ENCODE measurements at places on chromosomes 11 and 22.

GRCh38 chr11:121414141-121414913 is 37.8 kb upstream of the SORL1 start:
- H3K4me3 ChIP-seq: no peak overlapping the region
- no peak for DNase-seq
- no peak overlapping the region for H3K27ac ChIP-seq
- no peaks in the 10 kb centered on the region for H3K4me1 ChIP-seq

DNA sequence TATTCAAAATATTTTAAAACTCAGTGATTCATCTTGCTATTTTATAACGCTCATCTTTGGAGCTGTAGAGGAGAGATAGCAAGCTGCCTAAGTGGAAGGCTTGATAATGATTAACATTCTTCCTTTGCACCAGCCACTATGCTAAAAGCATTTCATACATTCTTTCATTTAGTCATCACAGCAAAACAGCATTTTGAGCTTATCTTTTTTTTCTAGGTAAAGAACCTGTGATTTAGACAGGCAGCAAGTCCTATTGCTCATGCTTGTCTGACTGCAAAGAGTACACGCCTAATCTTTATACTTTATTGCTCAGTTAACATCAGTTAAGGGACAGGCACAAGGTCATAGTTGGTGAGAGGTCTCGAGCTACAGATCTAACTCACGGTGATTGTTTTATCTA is 713.1 kb upstream of the ARHGAP42 start:
- no peak overlapping the region for H3K27ac ChIP-seq
- no peak for DNase-seq
- no peaks in the 10 kb centered on the region for H3K27me3 ChIP-seq
- no peaks in the 10 kb centered on the region for H3K36me3 ChIP-seq
- no peak overlapping the region for H3K4me3 ChIP-seq

DNA sequence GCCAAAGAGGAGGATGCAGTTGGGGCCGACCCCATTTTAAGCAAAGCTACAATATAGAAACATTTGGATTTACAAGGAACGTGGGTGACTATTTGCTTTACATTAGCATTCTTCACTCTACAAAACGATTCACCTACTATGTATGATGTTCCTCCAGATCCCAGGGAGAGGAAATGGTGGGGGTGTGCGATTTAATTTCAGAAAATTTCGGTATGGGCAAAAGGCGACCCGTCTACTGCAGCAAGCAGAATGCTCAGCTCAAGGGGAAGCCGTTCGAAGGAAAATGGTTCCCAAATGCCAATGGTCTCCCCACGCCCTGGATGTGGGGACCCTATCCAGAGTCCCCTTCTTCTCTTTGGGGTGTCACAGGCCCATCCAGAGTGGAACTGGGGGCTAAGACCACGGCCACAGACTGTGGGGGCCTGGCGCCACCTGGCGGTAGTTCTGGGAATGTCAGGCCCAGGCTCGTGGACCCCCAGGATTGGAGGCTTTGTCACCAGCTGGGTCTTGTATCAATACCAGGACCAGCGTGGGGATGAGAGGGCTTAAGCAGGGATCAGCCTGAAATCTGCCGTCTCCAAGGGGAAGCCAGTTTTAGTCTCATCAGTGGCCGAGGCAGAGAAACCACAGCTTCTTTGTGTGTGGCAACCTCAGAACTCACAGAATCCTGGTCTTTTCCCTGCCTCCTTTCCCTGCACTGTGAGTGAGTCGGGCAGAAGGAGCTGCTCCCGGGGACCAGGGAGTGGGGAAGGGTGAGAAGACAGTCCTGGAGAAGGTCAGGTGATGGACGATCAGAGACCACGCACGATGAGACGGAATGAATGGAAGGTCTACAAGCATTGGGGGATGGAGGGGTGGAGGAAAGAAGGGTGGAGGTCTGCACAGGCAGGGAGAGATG is 8.4 kb downstream of the LRRC10B start:
- no peak overlapping the region for H3K27ac ChIP-seq
- DNase-seq: peak; percentile 40
- no peak overlapping the region for H3K4me3 ChIP-seq
- no peaks in the 10 kb centered on the region for H3K36me3 ChIP-seq
- no peaks in the 10 kb centered on the region for H3K4me1 ChIP-seq

DNA sequence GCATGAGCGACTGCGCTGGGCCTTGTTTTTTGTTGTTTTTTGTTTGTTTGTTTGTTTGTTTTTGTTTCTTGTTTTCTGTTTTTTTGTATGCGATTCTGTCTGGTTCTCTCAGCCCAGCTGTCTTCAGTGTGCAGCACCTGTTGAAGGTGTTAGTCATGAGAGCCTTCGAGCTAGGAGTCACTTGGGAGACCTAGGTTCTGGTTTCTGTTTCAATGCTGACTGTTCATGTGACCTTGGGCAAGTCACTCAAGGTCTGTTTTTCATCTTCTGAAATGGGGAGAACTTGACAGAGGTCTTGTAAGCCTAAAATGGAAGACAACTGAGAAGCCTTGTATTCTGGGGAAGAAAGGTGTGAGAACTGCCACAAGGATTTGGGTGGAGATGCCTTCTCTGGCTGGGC is 1.8 kb downstream of the DCPS start:
- DNase-seq: no peak
- peak overlapping the region; percentile 86 for H3K27ac ChIP-seq
- peaks cover 35% of the 10 kb centered on the region for H3K4me1 ChIP-seq
- H3K27me3 ChIP-seq: no peaks in the 10 kb centered on the region
- no peaks in the 10 kb centered on the region for H3K36me3 ChIP-seq
- no peak overlapping the region for H3K4me3 ChIP-seq

DNA sequence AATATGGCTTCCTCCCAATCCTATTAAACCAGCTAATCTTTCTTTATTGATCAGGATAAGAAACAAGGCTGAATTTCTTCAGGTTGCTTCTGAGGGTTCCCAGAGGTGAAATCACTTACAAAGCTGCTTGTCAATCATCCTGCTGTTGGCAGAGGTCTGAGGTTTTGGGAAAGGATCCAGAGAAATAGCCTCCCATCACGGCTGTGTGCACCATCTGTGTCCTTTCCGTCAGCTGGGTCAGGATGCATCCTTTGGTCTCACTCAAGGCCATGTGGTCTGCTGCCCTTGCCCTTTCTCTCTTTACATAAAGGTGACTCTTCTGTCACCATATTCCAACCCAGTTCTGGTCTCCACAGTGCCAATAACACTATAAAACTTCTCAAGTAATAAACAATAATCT is 113.4 kb upstream of the TEAD1 start:
- H3K27me3 ChIP-seq: no peaks in the 10 kb centered on the region
- H3K27ac ChIP-seq: no peak overlapping the region
- no peaks in the 10 kb centered on the region for H3K36me3 ChIP-seq

DNA sequence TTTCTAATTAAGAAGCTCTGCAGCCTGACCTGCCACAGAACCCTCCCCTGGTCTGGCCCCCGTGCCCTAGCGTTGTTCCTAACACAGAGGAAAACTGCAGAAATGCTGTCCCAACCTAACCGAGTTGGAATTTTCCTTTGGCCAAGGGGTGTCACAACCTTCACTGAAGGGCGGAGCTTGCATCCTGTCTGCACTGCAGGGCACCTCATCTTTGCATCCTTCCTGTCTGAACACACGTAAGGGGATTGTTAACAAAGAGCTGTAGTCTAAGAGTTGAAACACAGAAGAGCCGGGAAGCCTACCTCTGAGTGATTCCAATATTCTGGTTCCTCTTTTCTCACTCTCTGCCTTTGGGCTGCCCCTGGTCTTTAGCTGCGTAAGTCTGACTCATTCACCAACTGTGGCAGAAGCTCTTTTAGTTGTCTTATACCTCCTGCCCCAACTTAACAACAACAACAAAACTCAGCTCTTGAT is 1.6 kb downstream of the DIXDC1 start:
- peak overlapping the region; percentile 89 for H3K27ac ChIP-seq
- peaks cover 49% of the 10 kb centered on the region for H3K4me1 ChIP-seq
- no peak for DNase-seq
- H3K27me3 ChIP-seq: no peaks in the 10 kb centered on the region
- H3K36me3 ChIP-seq: no peaks in the 10 kb centered on the region

GRCh38 chr11:119149018-119149785 is at the start of gene ABCG4:
Gene ABCG4, plus strand, starts transcription at chr11:119149052. Its CDS starts 914 bp downstream, at chr11:119149966.
- H3K4me3 ChIP-seq: peak within 1 kb of the TSS; percentile 77
- DNase-seq: peak; percentile 33
- H3K27ac ChIP-seq: no peak within 1 kb of the TSS
- no peaks in the 10 kb centered on the region for H3K36me3 ChIP-seq
- H3K27me3 ChIP-seq: peaks cover 10% of the 10 kb centered on the region

DNA sequence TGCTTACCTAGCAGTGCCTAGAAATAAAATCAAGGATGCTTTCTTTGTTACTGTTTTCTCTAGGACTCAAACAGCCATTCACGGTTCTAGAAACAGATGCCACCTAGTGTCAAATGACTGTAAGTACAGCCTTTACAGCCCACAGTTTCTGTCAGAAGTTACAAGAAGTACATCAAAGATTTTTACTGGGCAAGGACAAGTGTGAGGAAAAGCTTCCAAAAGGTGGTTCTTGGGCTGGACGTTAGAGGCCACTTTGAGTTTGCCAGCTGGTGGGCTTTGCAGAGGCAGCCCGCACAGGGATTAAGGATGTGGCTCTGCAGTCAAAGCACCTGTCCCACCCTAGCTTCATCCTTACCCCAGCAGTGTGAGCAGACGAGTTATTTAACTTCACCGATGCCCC is 6.9 kb downstream of the KMT5B start:
- no peak overlapping the region for H3K27ac ChIP-seq
- H3K4me1 ChIP-seq: peaks cover 73% of the 10 kb centered on the region
- no peaks in the 10 kb centered on the region for H3K27me3 ChIP-seq
- no peak overlapping the region for H3K4me3 ChIP-seq
- no peak for DNase-seq

- peaks cover 19% of the 10 kb centered on the region for H3K36me3 ChIP-seq
- DNase-seq: no peak
- no peaks in the 10 kb centered on the region for H3K27me3 ChIP-seq
- H3K4me3 ChIP-seq: no peak overlapping the region
- no peaks in the 10 kb centered on the region for H3K4me1 ChIP-seq
Measured at GRCh38 chr11:71504531-71504930, 22.5 kb upstream of the KRTAP5-7 start.

- no peaks in the 10 kb centered on the region for H3K27me3 ChIP-seq
- H3K27ac ChIP-seq: no peak overlapping the region
- H3K36me3 ChIP-seq: no peaks in the 10 kb centered on the region
Measured at GRCh38 chr11:85170184-85170583, 457.0 kb downstream of the DLG2 start.

GRCh38 chr11:44963136-44963535 is 12.5 kb upstream of the TP53I11 start:
- no peak for DNase-seq
- no peaks in the 10 kb centered on the region for H3K4me1 ChIP-seq
- no peaks in the 10 kb centered on the region for H3K36me3 ChIP-seq
- H3K4me3 ChIP-seq: no peak overlapping the region

DNA sequence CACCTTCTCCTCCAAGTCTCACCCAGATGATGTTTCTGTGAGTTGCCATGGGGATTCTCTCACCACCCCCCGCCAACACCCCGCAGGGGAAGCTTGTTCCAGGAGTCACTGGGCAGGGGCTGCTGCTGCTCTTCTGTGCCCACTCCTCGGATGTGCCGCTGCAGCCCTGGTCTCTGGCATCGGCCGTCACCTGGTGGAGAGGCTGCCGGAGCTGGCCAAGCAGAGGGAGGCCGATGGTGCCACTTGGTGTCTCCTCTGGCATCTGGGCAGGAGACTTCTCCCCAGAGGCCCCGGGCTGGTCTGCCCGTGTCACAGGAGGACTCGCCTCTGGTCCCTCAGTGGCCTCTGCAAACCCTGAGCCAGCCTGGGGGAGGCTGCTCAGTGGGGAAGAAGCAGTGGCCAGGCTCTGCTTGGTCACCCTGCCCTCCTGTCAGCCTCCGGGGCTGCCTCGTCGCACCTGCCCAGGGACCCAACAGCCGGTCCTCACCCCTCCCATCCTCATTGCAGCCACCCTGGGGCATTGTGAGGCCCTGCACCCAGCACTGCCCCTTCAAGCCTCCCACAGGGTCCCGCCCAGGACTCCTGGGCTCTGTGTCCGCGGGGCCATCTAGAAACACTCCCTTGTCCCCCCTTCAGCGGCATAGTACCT is 424 bp upstream of the ADORA2A start:
- H3K27ac ChIP-seq: no peak overlapping the region
- H3K4me3 ChIP-seq: no peak overlapping the region
- H3K27me3 ChIP-seq: peaks cover 10% of the 10 kb centered on the region
- H3K36me3 ChIP-seq: no peaks in the 10 kb centered on the region
- DNase-seq: no peak

DNA sequence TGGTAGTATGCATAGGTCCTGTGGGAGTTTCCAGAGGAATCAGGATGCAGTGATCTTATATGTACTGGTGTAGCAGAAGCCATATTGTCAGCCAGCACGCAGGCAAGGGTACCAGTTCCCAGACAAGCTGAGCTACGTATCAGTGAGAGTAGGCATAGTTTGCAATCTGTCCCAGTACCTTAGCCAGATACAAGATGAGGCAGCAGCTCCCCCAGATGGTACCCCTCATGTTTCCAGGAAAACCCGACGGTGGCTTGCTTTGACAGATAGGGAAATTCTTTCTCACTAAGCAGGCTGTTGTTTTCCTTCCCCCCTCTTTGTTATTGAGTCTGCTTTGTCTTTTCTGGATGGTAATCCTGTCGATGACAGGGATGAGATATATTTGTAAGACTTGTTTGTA is 109.7 kb upstream of the RRM1 start:
- peaks cover 61% of the 10 kb centered on the region for H3K4me1 ChIP-seq
- no peaks in the 10 kb centered on the region for H3K36me3 ChIP-seq
- peak overlapping the region; percentile 5 for H3K27ac ChIP-seq
- H3K4me3 ChIP-seq: no peak overlapping the region
- H3K27me3 ChIP-seq: no peaks in the 10 kb centered on the region

GRCh38 chr11:73210916-73211667 is 7.0 kb upstream of the P2RY2 start:
- no peak overlapping the region for H3K4me3 ChIP-seq
- H3K27me3 ChIP-seq: no peaks in the 10 kb centered on the region
- DNase-seq: no peak
- peaks cover 27% of the 10 kb centered on the region for H3K4me1 ChIP-seq
- no peaks in the 10 kb centered on the region for H3K36me3 ChIP-seq
- no peak overlapping the region for H3K27ac ChIP-seq

- no peaks in the 10 kb centered on the region for H3K4me1 ChIP-seq
- DNase-seq: no peak
- H3K27ac ChIP-seq: no peak overlapping the region
- H3K36me3 ChIP-seq: no peaks in the 10 kb centered on the region
Measured at GRCh38 chr11:5368502-5369043, 15.0 kb upstream of the OR51M1 start.

- H3K27me3 ChIP-seq: no peaks in the 10 kb centered on the region
- peaks cover 7% of the 10 kb centered on the region for H3K36me3 ChIP-seq
- H3K4me3 ChIP-seq: no peak overlapping the region
Measured at GRCh38 chr11:18329196-18329870, 7.0 kb downstream of the GTF2H1 start.

DNA sequence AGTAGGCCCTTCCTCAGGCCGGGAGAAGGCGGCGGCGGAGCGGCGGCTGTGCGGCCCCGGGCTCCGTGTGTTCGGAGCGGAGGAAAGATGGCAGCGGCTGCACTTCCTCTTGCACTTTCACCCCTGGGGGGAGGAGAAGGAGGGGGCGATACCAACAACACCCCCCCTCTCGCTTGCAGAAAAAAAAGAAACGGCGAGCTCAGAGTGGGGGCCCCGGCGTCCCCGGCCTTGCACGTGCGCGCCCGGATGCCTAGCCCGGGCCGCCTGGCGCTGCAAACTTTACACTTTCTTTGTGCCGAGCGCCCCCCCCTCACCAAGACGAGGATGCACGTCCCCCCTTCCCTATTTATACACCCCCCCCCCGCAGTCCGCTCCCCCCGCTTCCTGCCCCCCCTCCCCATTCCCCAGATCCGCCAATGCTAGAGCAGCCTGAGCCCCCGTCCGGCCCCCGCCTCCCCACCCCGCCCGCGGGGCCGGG is at the start of gene PATZ1:
PATZ1 (minus strand) TSS at position 92 of the 478 bp plus-strand sequence. CDS start 744 bp downstream, outside the sequence.
- peak within 1 kb of the TSS; percentile 81 for H3K4me3 ChIP-seq
- peak; percentile 86 for DNase-seq
- H3K27ac ChIP-seq: peak within 1 kb of the TSS; percentile 74
- no peaks in the 10 kb centered on the region for H3K27me3 ChIP-seq

GRCh38 chr11:123558536-123559315 is 95.7 kb downstream of the SCN3B start:
- H3K27ac ChIP-seq: no peak overlapping the region
- H3K4me3 ChIP-seq: no peak overlapping the region
- no peak for DNase-seq
- H3K36me3 ChIP-seq: no peaks in the 10 kb centered on the region

All from psoas muscle (tissue), 8 donors.